Hematopoietic multipotent progenitor cell (in vitro differentiated cells): ENCODE measurements at places on chromosomes 13 and 19. TPM values are rescaled to one million over a fixed set of nuclear protein-coding genes. Genes with fewer than 3 reads are reported as not detected.
A peak's percentile ranks its signal among the peaks of the same experiment; 100 is the strongest.

RUBCNL gene
- total RNA-seq: 1.6 TPM

FFAR2 gene
- 0.54 TPM for total RNA-seq

GRCh38 chr19:40603389-40604170 lies 2.4 kb downstream of the LTBP4 start:
- peak; percentile 87 for DNase-seq

CYP2F1 gene
- total RNA-seq: under 0.01 TPM

- DNase-seq: no peak
Measured at GRCh38 chr13:78593652-78594455, 9.5 kb downstream of the POU4F1 start.
